Naive thymus-derived CD8-positive, alpha-beta T cell (primary cell): ENCODE measurements at places on chromosomes 12 and 14.

DNA sequence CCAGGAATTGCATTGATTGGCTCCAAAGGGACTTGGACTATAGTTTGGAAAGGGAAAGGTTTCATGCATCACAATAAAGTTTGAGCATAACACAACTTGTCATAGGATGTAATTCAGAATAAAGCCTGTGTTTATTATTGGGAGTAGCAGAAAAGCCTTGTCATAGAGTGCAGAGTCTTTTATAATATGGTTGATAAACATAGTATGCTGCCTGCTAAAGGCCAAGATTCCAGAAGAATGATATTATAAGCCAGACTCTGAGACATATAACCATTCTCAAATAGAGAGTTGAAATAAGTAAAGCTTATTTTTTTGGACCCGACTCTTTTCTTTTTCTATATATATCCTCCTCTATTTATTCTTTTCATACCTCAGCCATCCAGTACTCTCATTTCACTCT, 207.3 kb downstream of the LRIG3 start:
- no peak for DNase-seq

DNA sequence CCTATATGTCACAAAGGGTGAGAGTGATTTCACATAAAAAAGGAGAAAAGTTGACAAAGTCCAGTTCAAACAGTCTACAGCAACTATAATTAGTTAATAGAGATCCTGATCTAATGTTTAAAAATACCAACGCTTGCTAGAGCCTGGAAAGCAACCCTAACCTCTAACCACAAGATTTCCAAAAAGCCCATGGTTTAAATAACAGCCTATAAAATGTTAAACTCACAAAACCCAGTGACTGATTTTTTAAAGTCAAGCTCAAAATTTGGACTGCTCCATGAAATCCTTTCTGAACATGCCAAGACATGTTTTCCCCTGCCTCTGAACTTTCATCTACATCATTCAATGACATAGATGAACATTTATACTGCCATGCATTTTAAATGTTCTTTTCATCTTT, 81.6 kb downstream of the PLEKHG7 start:
- DNase-seq, result no peak

DNA sequence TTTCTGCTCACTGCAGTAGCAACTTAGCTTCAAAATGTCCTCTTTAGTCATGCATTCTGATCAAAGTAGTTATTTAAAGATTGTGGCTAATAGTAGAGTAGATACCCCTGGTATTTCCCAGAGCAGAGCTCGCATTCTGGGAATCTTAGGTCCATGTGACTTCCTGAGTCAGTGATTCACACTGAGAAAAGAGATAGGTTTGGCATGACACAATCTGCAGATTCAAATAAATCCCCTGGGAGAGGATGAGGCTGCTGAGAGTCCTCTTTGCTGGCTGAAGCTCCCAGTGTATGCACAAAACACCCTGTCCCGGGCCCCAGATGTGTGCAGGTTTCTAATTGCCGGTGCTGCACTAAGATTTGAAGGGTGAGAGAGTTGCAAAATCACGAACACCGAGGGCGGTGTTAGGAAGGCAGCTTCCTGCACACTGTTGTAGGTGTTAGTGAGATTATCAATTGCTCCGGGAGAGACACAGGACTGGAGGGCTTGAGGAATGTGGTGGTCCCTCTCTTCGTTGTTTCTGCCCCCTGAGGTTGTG, 233.2 kb downstream of the NRXN3 start:
- DNase-seq, result no peak

DNA sequence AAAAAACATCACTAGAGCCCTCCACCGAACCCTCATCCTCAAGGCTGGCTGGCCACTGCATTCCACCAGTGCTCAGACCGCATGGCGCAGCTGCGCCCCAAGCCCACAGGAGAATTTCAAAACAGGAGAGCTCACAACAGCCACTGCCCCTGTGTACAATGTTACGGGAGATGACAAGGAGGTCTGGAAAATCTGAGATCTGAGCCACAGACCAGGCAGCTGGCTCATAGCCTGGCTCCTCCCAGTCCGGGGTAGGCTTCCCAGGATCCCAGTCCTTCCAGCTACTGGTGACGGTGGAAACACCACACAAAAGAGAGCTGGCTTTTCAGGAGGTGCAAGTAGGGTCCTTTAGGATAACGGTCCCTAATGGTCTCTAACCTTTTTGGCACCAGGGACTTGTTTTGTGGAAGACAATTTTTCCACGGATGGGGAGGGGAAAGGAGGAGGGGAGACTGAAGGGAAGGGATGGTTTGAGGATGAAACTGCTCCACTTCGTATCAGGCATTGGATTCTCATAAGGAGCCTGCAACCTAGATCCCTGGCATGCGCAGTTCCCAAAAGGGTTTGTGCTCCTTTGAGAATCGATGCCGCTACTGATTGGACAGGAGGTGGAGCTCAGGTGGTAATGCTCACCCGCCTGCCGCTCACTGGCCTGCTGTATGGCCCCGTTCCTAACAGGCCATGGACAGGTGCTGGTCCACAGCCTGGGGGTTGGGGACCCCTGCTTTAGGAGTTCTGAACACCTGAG, 23.0 kb upstream of the NRDE2 start:
- DNase-seq, result no peak

DNA sequence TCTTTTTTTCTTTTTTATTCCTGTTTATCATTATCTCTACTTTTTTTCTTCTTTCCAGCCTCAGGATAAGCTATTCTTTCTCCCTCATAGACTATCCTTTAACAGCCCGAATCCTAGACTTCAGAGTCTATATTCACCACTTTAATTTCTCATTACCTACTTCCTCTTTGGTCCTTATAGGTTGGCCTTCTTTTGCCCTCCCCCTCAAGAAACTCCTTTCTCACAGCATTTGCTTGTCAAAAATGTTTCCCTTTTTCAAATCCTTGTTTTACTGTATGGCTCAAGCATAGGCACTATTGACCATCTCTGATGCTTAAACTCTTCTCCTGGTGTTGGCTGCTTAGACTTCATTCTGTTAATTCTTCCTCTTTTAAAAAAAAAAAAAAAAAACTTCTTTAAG, 52.5 kb downstream of the KIAA0586 start:
- DNase-seq, result no peak

GRCh38 chr12:26340649-26341048, 145.3 kb downstream of the SSPN start:
- no peak for DNase-seq

- DNase-seq, result no peak
Observed at GRCh38 chr12:85713373-85713772, 122.8 kb downstream of the RASSF9 start.

- no peak for DNase-seq
Observed at GRCh38 chr14:24458736-24459135, 16.2 kb upstream of the SDR39U1 start.

GRCh38 chr12:47078733-47079467, 521 bp upstream of the PCED1B start:
- peak; percentile 44 for DNase-seq

GRCh38 chr14:25759256-25759655, 709.3 kb upstream of the STXBP6 start:
- DNase-seq, result no peak

DNA sequence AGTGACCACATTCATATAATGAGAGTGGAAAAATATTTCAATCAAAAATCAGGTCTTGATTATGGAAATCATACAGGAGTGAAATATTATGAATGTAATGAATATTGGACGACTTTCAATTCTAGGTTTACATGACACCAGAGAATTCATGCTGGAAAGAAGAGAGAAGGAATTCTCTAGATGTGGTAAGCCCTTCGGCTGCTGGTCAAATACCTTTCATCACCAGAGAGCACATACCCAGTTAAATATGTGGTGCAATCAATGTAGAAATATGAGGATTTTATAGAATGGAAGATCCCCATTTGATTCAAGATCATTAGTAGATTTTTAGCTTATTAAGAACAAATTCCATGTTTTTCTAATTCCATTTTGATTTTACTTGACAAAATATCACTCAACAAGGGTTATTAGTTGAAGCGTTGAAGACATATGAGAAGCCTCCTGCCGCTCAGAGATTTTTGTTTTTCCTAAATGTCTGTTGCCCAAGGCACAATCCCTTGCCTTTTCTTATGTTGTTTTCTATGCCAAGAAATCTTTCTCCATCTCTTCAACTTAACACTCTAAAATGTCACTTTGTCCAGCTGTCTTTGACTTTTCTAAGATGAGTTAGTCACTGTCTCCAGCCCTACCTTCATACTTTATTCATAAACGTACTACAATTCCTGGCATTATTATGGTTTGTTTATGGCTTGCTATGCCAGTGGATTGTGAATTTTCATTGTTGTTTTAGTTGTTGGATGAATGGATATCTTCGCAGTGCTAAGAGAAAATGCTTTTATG, 72.8 kb upstream of the ZDHHC17 start:
- DNase-seq, result no peak

DNA sequence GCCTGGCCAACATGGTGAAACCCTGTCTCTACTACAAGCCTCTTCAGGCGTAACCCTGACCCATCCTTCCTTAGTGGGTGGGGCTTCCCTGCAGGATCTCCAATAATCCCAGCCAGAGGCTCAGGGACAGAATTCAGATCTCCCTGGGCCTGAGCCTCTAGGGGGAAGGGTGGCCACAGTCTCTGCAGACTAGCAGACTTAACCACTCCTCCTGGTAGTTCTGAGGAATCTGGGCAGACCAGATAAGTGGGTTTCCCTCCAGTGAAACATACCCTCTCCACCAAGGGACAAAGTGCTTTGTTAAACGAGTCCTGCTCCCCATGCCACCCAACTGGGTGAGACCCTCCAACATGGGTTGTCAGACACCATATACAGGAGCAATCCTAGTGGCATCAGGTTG, 36.6 kb upstream of the TRIM9 start:
- DNase-seq, result no peak

DNA sequence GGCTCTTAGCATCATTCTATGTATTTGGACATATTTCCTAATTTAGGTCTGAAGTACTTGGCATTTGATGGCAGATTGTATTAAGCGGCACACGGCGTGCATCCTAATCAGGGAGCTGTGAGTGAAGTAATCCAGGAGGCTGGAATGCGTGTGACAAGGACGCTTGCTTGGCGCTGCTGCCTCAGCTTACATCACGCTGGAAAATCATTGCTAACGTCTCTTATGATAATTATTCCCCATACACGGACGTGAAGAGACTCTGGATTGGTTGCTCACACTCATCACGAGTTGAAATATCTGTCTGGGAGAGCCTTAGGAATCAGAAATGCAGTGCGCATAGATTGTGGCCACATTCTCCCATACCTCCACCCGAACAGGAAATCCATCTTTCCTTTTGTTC, 85.3 kb downstream of the FBXW8 start:
- no peak for DNase-seq

DNA sequence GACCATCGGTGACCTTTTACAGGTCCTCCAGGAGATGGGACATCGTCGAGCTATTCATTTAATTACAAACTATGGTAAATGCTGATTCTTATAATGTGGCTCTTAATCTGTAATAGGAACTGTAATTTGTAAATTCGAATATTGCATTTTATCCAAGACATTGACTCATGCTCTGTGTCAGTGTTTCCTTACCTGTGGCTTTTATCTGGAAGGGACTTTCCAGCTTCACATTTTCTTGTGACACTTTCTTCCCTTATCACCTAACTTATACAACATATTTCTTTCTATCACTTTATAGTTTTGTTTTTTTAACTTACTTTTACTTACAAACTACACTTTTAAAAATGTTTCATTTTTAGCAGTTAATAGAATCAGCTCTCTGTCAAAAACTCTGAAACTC, 14.8 kb downstream of the IRAK3 start:
- DNase-seq, result no peak

DNA sequence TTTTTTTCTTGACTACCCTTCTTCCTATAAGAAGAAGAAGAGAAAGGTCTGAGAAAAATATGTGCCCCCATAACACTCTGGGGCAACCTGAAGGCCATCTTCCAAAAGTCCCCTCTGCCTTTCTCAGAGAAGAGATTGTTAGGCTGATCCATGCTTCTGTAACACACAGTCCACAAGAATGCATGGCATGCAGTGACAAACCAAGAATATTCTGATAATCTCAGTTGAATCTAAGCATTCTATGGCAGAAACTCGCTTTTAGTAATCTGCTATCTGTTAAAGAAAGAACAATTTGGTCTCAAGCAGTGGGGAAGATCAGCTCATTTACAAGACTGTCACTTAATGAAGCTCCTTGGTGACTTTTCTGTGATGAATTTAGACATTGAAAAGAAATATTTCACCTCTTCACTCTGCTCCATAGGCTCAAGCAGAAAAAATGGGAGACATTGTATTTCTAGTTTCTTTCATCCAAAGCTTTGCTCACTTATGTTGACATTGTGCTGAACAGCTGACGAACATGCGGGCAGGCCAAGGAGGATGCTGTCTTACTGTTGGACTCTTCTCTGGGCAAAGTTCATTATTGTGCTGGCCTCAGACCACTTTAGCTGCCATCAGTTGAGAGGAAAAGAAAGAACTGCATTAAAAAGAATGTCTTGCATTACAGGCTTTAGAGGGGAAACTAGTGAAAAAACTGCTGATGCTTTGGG, 957.1 kb downstream of the DIO2 start:
- no peak for DNase-seq

DNA sequence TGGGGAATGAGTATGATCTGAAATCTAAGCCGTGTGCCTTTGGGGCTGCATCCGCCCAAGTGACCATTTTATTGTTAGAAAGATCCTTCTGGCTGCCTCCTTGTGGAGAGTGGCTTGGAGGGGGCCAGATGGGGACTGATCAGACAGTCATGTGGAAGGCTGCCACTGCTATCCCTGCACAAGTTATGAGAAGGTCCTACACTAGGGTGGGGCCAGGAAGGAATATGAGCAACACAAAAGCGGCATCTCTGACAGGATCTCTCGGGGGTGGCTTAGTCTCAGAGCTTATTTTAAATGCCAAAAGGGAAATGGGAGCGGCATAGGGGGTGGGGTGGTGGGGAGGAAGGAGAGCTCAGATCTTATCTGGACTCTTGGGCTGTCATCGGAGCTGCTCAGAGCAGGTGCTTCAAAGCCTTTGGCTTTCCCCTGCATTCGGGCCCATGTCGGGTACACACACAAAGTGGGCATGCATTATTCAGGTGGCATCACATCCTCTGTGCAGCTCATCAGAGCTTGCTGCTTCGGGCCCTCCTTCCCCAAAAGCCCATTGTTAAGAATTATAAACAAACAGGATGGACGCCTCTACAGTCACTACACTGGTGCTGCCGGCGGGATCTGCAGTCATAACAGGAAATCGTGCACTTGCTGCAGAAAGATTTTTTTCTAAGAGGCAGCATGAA, 805.4 kb downstream of the VRK1 start:
- DNase-seq, result peak; percentile 65

DNA sequence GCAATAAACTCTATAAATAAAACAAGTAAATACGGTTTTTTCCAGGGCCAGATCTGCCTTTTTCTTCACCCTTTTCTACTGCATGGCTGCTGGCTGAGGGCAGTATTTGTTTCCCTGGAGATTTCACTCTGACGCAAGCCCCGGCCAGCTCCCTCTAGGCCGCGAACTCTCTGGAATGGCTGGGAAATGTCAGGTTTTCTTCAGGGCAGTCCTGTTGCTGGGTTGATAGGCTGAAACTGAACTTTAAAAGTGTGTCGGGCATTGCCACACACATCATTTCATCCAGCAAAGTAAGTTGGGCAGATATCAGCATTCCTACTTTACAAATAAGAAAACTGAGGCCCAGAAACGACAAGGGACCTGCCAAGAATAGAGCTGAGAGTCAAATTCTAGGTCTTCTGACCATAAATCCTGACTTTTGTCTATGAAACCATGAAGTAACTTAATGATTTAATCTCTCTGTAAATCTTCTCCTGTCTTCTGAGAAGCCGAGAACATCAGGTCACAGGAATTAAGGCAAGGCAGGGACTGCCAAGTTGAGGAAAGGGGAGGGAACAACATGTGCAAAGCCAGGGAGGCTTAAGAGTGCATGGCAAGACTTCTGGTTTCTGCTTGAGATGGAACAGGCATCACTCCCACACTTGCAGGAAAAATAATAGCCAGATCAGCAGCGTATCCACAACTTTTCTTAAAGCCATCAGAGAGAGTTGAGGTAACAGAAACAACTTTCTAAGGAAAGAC, 205.0 kb upstream of the CCDC196 start:
- no peak for DNase-seq
